ENCODE measurements at places on chromosomes 3 and 15.

DNA sequence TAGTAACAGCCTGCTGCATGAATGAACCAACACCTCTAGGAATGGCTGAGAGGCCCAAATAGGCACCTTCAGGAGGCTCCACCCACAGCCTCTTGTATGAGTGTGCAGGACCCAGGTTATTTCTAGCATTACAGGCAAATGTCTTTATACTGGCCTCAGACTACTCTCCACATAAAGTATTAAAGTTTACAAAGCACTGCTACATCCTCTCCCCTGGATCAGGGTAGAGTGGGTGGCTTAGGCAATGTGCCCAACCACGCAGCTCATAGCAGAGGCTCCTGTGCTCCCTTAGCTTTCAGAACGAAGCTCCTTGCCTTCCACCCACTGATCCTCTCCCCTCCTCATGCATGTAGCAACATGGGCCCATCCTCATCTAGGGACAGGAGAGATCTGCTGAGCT lies 16.3 kb downstream of the TMEM43 start:
- no peak for DNase-seq

- no peak for DNase-seq
Measured at GRCh38 chr3:40070816-40071215, 238.7 kb upstream of the EIF1B start.

- DNase-seq = no peak
Measured at GRCh38 chr3:130711565-130712324, 34.9 kb downstream of the PIK3R4 start.

- DNase-seq = no peak
Measured at GRCh38 chr3:55330355-55330754, 156.8 kb downstream of the WNT5A start.

GRCh38 chr3:115615001-115615814 lies 8.1 kb upstream of the GAP43 start:
- no peak for DNase-seq

GRCh38 chr3:29408676-29409075 lies 127.8 kb downstream of the RBMS3 start:
- DNase-seq = no peak

DNA sequence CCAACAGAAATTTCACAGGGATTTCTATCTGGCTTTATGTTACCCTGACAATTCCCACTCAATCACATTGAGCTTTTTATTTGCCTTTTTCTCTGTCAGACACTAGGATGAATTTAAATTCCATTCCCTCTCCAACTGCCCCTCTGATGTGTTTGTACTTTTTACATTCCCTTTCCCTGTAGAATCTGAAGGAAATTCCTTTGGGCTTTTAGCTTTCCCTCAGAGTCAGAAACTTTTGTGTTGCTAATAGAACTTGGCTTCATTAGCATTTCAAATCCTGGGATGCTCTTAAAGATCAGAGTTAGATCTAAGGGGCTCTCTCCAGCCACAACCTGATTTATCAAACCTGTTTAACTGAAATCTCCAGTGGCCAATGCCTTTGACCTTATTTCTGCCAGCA lies 7.9 kb upstream of the RARB start:
- no peak for DNase-seq

GRCh38 chr3:179706233-179706632 lies 53.4 kb downstream of the USP13 start:
- DNase-seq = no peak
